ENCODE measurements at places on chromosomes 7 and 10.
A peak's percentile ranks its signal among the peaks of the same experiment; 100 is the strongest.

- no peak for DNase-seq
Observed at GRCh38 chr10:71188201-71188600, 24.2 kb upstream of the UNC5B start.

- DNase-seq, result peak; percentile 29
Observed at GRCh38 chr10:128095027-128095752, 31.0 kb downstream of the MKI67 start.

DNA sequence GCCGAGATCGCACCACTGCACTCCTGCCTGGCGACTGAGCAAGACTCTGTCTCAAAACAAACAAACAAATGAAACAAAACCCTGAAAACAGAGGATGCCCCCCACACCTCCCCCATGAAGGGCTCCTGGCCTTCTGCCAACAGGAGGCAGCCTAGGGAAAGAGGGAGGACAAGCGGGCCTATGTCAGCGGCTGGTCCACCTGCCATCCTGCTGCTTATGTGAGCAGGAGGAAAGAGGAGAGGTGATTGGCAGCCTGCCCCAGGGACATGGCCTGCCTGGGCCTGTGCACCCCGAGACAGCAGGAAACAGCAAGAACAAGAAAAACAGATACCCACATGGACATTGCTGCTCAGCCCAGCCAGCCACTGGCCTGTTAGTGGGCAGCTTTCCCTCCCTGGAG is 9.1 kb upstream of the ZNF316 start:
- no peak for DNase-seq

DNA sequence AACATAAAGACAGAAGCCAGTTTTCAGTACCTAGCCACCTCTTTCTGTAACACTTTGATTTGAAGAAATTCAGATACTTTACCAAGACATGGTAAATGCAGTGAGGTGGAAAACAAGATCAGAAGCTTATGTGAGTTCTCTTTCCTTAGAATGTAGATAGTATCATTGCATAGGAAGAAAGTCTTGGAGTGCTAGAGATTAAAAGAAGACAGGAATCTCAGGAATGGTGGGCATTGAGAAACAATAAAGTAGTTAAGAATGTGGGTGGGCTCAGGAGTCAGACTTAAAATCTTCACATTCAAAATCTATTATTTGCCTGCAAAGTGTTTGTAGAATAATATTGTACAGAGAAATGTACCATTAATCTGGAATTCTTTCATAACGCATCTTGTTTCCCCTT is 58.9 kb downstream of the POLL start:
- DNase-seq, result no peak

- DNase-seq, result no peak
Observed at GRCh38 chr10:52082307-52082706, 231.8 kb upstream of the DKK1 start.

- no peak for DNase-seq
Observed at GRCh38 chr10:62937674-62938073, 121.5 kb upstream of the EGR2 start.

DNA sequence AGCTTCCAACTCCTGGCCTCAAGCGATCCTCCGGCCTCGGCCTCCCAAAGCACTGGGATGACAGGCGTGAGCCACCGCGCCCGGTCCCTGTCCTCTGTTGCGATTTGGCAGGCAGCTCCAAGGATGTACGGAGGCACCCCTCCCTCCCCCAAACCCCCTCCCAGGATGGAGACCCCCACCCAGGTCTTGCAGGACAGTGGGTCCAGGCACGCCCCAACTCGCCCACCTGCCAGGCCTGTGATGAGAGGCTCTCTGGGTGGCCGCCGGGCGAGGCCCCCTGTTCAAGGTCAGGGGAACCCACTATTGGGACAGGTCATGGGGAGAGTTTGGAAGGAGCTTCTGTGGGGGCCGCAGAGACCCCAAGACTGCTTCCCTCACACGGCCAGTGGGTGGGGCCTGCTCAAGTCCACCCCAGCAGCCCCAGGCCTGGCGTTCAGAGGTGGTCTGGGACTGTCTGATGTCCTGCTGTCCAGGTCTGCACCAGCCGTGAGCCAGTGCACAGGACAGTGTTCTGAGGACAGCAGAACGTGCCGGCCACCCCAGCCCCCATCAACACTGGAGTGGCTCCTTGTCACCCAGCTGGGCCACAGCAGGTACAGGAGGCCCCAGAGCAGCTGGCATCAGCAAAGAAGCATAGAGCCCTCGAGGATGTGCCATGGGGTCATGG is 2.5 kb downstream of the ADAP1 start:
- no peak for DNase-seq

DNA sequence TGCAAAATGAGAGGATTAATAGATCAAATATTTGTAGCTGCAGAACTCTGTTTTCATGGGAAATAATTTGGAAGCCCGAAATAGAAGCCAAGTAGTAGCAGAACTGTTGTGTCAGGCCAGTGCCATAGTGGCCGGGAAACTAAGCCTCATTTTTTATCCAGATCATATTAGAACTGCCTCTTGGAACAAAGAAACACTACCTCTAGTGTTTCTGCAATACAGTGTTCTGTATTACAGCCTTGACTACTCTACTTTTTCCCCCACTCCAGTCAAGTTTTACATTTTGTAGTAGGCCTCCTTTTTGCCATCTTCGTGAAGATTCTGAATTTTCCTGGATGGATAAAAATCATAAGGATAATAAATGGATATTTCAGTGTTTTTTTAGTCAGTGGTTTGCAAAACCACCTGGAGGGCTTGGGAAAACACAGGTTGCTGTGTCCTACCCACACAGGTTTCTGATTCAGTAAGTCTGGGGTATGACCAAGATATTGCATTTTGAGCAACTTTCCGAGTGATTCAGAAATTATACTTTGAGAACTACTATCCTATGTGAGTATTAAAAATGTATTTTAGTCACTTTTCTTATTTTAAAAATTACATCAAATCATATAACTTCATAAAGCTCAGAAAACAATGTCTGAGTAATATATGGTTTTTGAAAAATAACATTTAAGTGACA is 326.2 kb upstream of the KAT6B start:
- DNase-seq, result no peak

All from activated effector memory CD4-positive, alpha-beta T cell treated with Interleukin-2 at 50 U/mL for 16 hours (primary cell).